Astrocyte of the hippocampus (primary cell): ENCODE measurements at places on chromosomes 5 and 9.

GRCh38 chr5:117318528-117318927 is 743.9 kb upstream of the SEMA6A start:
- DNase-seq, result no peak

GRCh38 chr5:112681481-112681908 is 56.2 kb upstream of the APC start:
- DNase-seq, result peak; percentile 19

- no peak for DNase-seq
Measured at GRCh38 chr9:109475526-109475925, 22.6 kb downstream of the PTPN3 start.

DNA sequence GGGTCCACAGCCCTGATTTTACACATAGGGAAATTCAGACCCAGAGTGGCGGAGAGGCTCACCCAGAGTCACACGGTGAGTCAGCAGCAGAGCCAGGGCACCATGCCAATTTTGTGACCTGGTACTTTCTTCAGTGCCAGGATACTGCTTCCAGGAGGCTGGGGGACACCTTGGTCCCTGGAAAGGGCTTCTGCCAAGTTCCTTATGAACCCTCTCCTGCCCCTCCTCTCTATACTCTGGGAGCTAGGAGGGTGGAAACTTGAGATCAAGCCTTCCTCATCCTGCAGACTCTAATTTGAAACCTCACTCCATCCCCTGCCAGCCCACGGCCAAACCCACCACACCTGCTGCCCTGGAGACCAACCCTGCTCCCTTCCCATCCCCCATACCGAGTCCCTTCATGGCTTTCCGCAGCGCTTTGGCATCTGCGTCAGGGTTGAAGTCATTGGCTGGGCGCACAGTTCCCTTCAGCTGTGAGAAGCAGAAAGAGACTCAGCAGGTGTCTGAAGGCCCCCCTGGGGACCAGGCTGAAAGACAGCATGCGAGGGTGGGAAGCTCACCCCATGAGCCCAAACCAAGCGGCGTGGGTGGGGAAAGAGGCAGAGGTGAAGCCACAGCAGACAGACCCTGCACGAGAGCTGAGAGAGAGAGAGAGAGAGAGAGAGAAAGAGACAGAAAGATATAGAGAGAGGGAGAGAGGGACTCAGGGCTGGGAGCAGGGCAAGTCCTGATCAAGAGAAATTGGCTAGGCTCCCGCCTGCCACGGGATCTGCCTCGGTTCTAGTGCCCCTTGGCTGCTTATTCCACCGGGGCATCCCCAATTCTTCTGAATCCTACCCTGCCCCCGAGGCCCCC is 33.5 kb downstream of the ANXA6 start:
- peak; percentile 62 for DNase-seq

DNA sequence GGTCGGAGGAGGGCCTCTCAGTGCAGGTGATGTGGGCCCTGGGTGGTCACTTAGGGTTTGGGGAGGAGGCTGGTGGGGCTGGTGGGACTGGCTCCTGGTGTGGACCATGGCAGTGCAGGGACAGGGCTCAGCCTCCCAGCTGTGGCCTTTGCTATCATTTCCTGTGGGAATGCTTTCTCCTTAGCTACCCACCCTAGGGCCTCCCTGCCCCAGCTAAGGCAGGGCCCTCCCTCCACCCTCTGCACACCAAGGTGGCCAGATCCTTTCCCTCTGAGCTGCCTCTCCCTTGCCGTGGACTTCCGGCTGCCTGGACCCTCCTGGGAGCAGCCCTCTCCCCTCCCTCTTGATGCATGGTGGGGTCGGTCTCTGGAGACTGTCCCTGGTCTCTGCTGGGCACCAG is 22.7 kb upstream of the ARSI start:
- DNase-seq, result no peak

DNA sequence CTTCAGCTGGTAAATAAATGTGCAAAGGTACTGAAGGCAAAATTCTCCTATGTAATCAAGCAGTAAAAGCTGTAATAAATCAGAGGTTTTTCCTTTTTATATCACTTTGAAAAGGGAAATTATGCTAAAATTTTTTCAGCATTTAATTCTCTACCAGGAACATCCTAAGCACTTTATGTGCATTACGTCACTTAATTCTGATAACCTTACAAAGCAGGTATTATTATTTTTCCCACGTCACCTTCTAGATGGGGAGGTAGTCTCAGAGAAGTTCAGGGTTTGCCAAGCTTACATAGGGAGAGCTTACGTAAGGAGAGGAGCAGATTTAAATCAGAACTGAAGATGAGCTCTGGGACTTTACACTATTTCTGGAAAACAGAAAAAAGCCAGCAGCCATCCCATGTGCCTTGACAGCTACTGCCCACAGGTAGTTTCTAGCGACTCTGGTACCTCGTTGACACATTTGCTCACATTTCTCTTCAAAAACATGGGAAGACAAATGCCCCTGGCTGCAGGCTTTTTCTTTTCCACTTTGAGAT is 79.0 kb upstream of the IFNK start:
- DNase-seq, result no peak

DNA sequence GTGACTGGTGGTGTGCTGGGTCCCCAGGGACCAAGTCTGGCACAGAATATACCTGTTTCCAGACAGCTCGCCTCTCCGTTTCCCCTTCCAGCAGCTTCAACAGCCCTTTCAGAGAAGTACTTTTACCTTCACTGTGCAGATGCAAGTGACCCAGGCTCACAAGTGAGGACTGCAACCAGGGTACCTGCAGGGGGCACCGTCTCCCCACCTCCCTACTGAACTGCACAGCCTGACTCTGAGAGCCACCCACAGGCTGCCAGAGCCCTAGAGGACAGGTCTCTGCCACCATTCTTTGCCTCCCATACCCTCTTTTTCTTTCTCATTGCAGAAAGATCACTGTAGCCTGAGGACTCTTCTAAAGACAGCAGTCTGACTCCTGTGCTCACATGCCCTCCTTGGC is 15.4 kb downstream of the IL9 start:
- peak; percentile 11 for DNase-seq

- no peak for DNase-seq
Measured at GRCh38 chr9:91407580-91408318, 15.9 kb downstream of the NFIL3 start.

DNA sequence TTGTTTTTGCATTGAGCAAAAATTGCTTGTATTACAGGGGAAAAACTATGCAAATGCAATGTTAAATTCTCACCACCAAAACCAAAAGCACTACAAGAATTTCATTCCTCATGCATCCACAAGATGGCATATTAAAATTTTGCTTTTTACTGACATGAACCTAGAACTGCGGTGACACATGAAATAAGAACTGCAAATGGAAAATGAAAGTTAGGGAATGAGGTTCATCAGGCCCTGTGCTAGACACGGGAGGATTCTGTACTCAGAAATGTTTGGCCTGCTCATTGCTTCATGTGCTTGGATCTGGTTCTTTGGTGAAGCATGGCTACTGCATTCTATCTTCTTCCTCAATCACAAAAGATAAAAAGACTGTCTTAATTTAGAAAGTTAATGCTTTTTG is 9.1 kb upstream of the RFK start:
- peak; percentile 76 for DNase-seq

GRCh38 chr5:68268101-68268851 is 52.7 kb downstream of the PIK3R1 start:
- no peak for DNase-seq

GRCh38 chr9:6600426-6600825 is 45.1 kb downstream of the GLDC start:
- no peak for DNase-seq

DNA sequence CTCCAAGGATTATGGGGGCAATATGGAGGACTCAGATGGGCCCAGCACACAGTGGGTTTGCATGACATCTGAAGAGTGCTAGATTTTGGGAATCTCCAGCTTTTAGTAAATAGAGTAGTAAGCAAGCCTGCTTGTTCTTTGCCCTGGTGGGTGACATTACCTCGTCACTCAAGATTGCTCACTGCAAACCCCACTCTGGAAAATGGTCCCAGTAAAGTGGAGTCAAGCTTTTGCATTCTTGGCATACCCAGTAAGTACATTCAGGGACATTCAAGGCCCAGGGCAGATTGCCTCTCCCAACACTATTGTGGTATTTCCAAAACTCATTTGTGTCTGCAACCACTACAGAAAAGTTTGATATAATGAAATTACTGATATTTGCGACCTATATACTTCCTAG is 118.5 kb downstream of the INVS start:
- DNase-seq, result peak; percentile 28

DNA sequence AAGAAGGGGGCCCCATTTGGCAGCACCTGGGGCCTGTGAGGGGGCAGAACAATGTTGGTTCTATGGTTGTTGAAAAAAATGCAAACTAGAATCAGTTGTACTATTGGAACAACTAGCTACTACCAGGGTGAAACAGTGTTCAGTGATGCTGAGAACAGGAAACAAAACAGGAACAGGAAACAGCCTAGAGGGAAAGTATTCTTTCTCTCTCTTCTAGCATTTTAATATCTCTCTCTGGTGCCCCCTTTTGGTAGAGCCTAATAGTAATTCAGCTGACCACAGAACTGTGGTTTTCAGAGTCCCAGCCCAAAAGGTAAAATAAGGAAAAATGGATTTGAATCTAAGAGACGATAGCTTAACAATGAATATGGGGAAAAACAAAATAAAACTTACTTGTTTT is 138.0 kb upstream of the KCNN2 start:
- DNase-seq, result peak; percentile 8

GRCh38 chr9:89380437-89381307 is 62.4 kb downstream of the SECISBP2 start:
- DNase-seq, result peak; percentile 32

- DNase-seq, result no peak
Measured at GRCh38 chr9:24936117-24936516, 390.4 kb upstream of the IZUMO3 start.

GRCh38 chr5:139738193-139739149 is 57.1 kb upstream of the PSD2 start:
- DNase-seq, result no peak

GRCh38 chr5:15598294-15598902 is 98.4 kb downstream of the FBXL7 start:
- DNase-seq, result peak; percentile 20

DNA sequence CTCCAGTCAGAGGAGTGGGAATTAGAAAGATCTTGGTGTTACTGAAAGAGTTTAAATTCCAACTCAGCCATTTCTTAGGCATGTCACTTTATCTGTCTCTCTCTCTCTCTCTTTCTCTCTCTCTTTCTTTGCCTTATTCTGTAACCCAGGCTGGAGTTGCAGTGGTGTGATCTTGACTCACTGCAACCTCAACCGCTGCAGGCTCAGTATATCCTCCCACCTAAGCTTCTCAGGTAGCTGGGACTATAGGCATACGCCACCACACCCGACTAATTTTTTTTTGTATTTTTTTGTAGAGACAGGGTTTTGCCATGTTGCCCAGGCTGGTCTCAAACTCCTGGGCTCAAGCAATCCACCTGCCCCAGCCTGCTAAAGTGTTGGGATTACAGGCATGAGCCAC is 18.3 kb downstream of the RABEPK start:
- no peak for DNase-seq

- no peak for DNase-seq
Measured at GRCh38 chr5:122287101-122287500, 24.9 kb upstream of the SNCAIP start.

DNA sequence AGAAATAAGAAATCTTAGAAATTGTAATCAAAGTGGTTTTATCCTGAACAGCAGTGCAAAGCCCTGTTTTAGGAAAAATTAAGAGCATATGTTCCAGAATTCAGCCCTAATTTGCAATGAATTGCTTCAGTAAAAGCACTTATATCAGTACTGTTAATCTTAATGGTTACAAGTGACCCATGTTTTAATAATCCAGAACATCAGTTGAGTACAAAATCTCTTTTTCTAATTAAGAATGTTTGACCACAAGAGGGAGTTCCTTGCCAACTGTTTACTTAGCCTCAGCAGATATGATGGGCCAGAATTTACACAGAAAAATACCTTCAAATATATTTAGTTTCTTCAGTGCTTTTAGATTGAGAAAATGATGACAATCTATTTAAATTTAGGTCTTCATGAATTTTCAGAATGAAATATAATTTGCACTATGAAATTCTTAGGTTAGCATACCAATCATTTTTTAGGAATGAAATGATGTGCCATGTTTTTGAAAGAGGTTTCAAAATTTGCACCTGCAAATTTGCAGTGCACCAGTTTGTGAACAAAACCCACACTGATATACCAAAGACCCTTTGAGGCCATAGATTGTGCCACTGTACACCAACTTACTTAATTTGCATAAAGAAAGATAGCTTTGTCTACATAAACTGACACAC is 926.3 kb upstream of the ARRDC3 start:
- peak; percentile 58 for DNase-seq

GRCh38 chr5:173913686-173914321 is 25.7 kb downstream of the CPEB4 start:
- DNase-seq, result no peak

GRCh38 chr9:80648336-80648735 is 1041.0 kb downstream of the TLE1 start:
- peak; percentile 52 for DNase-seq

GRCh38 chr5:116386633-116387032 is 188.0 kb downstream of the SEMA6A start:
- no peak for DNase-seq

DNA sequence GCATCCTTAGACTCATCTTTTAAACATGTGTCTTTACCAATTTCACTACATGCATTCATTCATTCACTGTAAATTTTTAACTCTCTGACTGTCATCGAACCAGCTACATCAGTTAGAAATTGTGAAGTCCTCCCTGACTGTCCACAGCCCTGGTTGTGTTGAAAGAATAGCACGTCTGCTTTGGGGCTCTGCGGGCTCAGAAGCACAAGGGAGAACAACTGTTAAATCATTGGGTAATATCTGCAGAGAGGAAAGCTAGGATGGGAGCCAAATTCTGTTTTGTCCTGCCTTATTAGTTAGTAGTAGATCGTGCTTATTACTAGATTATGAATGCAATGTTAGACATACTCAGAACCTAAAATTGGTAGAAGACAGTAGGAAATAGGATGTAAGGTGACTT is 26.3 kb upstream of the FAM120AOS start:
- no peak for DNase-seq

GRCh38 chr5:120586646-120587045 is 122.5 kb downstream of the PRR16 start:
- no peak for DNase-seq

- peak; percentile 85 for DNase-seq
Measured at GRCh38 chr9:69223605-69224004, 49.5 kb downstream of the TJP2 start.

DNA sequence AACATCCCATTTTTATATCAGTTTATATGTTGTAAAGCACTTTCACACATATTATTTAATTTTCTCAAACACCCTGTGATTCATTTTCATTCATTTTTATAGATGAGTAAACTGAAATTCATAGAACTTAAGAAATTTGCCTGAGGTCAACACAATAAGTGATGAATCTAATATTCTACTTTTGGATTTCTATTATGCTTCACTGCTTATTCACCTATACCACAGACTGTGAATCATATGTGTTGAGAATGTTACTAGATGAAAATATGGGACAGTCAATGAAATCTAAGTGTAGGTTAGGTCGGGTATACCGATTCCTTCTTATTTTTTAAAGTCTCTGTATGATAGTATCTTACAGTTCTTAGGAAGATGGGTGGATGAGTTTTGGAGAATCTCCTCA is 24.8 kb downstream of the CDC37L1 start:
- DNase-seq, result no peak

DNA sequence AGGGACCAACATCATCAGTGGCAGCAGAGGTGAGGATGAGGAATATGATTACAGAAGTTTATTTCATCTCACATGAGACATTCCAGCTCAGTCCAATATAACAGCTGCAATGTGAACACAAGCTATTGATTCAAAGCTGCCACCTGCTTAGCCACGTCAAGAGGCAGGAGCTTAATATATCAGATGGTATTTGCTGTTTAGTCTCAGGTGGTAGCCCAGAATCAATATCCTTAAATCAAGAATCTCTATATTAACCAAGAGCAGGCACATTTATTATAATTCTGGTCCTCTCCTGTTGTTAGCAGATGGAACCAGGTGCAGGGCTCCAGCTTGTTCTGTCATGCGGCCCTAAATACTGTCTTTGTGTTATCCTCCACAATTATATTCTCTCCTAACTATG is 431.6 kb downstream of the ICE1 start:
- no peak for DNase-seq
